ENCODE measurements at places on chromosomes 1 and 21.

GRCh38 chr1:41726899-41727748 lies 191.6 kb downstream of the HIVEP3 start:
- no peak for DNase-seq

DNA sequence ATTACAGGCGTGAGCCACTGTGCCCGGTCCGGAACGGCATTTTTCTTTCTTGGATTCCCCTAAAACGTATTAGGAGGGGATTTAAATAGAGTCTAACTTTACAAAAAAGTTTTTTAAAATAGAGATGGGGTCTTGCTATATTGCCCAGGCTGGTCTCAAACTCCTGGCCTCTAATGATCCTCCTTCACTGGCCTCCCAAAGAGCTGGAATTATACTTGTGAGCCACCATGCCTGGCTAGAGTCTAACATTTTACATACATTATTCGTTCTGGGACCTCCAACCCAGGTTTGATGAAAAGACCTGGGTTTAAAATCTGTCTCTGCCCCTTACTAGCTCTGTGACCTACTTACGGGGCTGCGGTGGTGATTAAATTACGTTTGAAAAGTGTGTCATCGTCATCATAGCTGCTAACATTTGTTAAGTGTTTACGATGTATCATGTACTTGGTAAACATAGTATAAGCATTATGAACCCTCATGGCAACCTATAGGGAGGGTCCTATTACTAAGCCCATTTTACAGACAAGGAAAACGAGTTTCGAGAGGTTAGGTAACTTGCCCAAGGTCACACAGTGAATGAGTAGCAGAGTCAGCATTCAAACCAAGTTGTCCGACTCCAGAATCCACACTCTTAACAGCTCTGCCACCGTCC lies 24.5 kb downstream of the PLEKHM2 start:
- no peak for DNase-seq

DNA sequence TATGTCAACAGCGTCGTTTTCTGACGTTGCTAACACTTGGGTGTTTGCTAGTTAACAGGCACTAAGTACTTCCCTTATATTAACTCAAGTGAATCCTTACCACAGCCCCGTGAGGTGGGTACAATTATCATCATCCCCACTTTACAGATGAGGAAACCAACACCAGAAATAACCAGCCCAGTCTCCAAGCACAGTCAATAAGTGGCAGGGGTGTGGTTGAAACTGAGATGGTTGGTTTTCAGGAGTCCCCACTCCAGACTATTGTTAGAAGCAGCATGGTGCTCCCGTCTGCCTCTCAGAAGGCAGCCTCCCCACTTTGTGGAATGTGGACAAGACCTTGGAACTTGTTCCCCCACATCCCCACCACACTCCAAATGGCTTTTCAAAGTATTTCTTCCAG lies 45.7 kb upstream of the ACOT11 start:
- no peak for DNase-seq

DNA sequence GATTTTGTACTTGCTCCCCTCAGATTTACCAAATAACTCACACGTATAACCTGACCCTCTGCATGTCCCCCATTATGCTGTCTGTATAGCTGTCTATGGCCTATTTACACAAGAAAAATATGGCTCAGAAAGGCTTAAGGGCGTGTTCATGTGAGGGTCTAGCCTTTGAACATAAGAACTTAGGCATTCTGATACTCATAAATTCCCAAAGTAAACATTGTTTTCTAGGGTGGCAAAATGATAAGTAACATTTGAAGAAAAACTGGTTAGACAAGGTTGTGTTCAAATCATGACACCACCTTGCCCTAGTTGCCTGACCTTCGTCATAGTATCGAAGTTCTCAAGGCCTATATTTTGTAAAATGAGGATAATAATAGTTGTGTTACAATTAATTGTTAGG lies 394.6 kb downstream of the LRRIQ3 start:
- no peak for DNase-seq
